ENCODE measurements at places on chromosomes 12 and 14. TPM values are rescaled to one million over a fixed set of nuclear protein-coding genes. Genes with fewer than 3 reads are reported as not detected.

DNA sequence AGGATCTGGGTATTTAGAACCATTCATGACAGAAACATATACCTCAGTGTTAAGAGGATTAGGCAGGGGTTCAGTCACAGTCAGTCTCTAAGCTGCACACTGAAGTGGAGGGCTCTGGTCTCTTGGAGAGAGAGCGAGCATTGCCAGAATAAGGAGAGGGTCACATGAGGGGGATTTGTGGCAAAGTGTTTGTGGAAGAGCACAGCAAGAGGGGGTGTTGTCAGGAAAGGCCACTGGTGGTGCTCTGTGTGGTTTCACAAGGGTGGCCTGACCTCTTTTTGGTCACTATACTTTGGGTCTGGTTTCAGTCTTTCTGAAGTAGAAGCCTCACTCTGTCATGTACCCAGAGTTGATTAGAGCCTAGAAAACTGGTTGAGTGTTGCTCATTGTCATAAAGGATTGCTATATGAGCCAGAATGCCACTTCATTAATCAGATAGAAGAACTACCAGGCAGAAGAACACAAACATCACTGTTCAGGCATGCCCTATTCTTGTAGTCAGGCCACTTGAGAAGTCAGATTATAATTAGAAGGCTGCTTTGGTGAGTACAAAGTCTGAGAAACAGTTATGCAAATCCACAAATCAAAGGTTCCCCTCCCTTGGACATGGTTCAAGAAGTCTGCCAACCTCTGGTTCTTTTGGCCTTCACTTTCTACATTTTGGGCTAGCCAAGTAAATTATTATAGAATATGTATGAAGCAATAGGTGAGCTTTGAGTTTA, 8.4 kb downstream of the TMEM19 start:
- no peak for DNase-seq

DNA sequence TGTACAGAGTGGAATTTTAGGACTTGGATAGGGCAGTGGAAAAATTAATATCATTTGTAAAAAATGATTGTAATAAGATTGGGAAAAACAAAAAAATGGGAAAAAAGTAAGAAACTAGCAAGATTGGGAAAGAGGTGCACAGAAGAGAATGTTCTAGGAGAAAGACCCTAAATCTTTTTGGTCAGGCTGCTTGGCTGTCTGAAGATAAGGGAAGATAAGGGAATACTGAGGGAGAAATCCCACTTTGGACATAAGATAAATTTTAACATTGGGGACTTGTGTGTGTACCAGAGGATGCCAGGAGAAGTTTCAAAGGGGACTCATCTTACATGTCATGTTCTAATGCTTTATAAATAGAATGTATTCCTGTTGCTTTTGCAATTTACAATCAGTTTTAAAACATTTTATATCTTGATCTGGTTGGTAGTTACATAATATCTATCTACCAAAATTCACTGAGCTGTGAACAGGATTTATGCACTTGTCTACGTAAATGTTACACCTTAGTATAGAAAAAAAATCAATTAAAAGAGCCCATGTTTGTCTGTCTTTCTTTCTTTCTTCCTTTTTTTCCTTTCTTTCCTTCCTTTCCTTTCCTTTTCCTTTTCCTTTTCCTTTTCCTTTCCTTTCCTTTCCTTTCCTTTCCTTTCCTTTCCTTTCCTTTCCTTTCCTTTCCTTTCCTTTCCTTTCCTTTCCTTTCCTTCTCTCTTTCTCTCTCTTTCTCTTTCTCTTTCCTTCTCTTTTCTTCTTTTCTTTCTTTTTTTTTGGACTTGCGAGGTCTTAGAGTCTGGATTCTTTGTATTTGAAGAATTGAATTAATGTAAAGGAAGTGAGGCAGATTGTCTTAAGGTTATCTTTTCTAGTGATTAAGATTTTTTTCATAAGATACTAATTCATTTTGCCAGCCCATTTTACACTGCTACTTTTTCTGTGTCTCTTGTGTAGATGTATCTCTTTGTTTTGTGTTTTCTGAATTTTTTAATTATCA, 66.1 kb downstream of the KTN1 start:
- DNase-seq, result no peak

- peak; percentile 69 for DNase-seq
Observed at GRCh38 chr14:72420749-72421474, 473.0 kb downstream of the DPF3 start.

DNA sequence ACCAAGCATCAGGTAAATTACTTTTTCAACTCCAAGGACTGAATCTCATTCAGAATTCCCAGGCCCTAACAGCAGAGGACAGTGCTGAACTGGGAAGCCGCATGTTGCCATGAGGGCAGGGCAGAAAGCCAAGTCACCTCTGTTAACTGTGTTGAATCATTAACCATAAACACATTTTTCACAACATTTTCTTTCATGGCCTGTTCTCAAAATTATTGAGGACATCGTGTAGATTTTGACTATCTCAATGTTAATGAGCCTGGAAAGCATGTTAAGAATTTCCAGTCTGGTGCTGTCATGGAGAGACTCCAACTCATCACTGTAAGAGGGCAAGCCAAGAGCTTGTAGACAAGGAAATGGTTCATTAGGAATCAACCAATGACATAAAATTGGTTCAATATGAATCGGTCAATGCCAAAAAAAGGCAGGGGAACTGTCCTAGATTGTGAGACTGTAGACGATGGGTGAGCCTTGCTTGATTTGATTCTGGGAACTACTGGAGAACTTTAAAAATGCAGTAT, 33.7 kb downstream of the CPM start:
- no peak for DNase-seq

DNA sequence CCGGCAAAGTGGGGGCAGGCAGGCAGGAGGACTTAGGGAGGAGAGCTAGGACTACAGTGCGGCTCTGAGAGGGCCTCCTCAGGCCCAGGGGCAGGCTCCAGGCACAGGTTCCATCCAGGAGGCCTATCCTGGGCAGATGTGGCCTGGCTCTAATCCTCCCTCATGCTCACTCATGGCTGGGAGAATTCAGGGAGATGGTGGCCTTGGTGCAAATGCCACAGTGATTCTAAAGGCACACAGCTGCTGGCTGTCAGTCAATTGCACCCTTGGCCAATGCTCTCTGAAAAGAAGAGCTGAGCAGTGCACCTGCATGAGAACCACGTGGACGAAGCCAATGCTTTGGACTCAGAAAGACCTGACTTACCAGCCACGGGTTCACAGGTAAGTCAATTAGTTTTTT, 89.6 kb downstream of the C12orf75 start:
- DNase-seq, result no peak

GRCh38 chr12:14810167-14810952, 3.6 kb downstream of the SMCO3 start:
- DNase-seq, result no peak

- no peak for DNase-seq
Observed at GRCh38 chr12:106429043-106429552, 71.5 kb downstream of the POLR3B start.

DNA sequence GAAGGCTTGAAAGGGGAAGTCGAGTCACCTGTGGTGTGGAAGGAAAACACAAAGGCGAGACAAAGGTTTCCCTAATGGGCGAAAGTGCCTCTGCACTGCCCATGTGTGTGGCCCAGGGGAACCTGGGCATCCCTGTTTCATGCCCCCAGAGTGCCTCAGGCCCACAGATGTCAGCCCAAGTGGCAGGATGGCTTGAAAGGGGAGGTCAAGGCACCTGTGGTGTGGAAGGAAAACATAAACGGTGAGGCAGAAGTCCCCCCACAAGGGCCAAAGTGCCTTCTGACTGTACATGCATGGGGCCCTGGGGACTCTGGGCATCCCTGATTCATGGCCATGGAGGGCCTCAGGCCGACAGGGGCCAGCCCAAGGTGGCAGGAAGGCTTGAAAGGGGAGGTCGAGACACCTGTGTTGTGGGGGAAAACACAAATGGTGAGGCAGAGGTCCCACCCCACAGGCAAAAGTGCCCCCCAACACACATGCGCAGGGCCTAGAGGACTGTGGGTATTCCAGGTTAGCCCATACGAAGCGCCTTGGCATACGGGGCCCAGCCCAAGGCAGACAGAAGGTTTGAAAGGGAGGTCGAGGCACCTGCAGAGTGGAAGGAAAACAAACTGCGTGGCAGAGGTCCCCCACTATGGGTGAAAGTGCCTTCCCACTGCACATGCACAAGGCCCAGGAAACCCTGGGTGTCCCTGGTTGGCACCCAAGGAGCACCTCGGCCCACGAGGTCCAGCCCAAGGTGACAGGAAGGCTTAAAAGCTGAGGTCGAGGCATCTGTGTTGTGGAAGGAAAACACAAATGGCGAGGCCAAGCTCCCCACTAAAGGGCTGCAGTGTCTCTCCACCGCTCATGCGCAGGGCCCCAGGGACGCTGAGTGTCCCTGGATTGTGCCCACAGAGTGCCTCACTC, 382.3 kb downstream of the ALG10 start:
- peak; percentile 2 for DNase-seq

The KRT72 gene
- polyA plus RNA-seq, result not detected

The SOX5 gene
- polyA plus RNA-seq, result 1.9 TPM

The CABP1 gene
- polyA plus RNA-seq, result 4.5 TPM

The CCDC85C gene
- 16.8 TPM for polyA plus RNA-seq

The RTL1 gene
- polyA plus RNA-seq, result 0.02 TPM

The COL2A1 gene
- 8.8 TPM for polyA plus RNA-seq

The SLCO1C1 gene
- 0.39 TPM for polyA plus RNA-seq
